ENCODE measurements at places on chromosomes 4 and X.

DNA sequence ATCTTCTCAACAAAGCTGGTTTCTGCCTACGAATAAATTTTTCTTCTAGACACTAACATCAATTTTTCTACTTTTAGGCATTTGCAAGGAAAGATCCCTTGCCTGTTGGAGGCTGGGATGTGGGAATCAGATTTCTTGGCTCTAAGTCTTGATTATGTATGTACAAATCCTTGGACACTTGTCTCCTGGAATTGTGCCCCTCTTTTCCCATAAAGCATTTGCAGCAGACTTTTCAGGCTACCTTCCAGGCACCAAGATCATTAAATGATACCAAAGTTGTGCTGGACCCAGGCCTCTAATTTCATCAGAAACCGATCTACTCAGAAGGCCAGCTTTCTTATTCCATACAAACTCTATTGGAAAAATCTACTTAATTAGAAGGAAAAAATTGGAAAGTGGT is 339.5 kb upstream of the DIPK2B start:
- DNase-seq: no peak

- no peak for DNase-seq
These were observed 302.9 kb downstream of the ARHGAP10 start for GRCh38 chr4:148034813-148035212.

DNA sequence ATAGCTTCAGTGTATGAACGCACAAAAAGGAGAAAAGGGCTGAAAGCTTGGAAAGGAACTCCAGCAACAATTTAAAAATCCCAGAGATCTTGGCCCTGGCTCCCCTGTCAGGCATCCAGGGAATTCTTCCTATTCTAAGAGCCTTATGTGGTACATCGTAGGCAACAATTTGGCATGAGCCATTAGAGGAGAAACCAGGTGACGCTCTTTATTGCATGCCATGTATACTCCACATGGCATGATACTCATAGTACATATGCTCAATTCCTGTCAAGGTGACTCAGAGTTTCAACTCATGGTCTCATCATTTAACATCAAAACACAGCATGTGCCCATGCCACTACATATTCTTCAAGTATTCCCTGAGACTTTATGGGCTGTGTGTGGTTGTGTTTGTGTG is 191.3 kb downstream of the OR13H1 start:
- no peak for DNase-seq

DNA sequence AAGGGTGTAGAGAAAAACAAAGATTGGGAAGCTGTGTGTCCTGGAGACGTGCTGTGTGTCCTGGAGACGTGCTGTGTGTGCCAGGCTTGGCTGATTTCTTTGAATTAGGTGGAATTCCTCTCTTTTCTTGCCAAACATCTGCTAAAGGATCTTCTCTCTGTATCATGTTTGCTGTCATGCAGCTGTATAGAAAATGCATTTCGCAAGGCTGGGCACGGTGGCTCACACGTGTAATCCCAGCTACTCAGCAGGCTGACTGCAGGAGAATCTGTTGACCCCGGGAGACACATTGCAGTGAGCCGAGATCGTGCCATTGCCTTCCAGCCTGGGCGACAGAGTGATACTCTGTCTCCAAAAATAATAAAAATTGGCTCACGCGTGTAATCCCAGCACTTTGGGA is 187.0 kb downstream of the CRLF2 start:
- DNase-seq: no peak

- no peak for DNase-seq
These were observed 21.5 kb downstream of the RTL5 start for GRCh38 chrX:72110051-72110875.

- peak; percentile 79 for DNase-seq
These were observed 38.8 kb downstream of the KDR start for GRCh38 chr4:55086578-55086977.

- DNase-seq: no peak
These were observed 931.0 kb downstream of the STIM2 start for GRCh38 chr4:27791640-27792039.

DNA sequence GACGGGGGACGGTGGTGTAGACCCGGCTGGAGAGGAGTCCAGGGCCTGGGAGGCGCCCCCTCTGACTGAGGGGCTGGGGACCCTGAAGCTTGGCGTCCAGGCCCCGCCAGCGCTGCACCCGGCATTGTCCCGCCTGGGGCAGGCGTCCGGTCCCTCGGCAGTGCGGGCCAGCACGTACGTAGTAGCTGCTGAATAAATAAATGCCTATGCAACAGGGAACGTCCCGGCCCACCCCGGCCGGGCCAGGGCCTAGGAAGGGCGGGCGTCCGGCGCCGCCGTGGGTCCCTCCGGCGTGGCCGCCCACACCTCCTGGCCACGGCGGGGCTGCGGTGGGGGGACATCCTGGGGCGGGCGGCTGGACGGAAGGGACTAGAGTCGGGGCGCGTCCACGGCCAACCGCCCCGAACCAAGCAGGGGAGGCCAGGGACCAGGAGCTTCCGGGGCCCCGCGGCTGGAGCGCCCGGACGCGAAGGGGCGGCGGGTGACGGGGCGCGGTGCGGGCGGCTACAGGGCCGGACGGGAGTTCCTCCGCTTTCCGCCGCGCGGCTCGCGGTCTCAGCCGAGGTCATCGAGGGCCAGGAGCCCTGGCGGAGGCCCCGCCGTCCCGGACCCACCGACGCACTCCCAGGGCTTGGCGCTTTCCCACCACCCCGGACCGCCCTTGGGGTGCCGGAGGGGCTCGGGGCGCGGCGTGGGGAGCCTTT is 886 bp upstream of the WWC2 start:
- no peak for DNase-seq

GRCh38 chr4:143347484-143348111 is 10.9 kb downstream of the GAB1 start:
- DNase-seq: no peak

DNA sequence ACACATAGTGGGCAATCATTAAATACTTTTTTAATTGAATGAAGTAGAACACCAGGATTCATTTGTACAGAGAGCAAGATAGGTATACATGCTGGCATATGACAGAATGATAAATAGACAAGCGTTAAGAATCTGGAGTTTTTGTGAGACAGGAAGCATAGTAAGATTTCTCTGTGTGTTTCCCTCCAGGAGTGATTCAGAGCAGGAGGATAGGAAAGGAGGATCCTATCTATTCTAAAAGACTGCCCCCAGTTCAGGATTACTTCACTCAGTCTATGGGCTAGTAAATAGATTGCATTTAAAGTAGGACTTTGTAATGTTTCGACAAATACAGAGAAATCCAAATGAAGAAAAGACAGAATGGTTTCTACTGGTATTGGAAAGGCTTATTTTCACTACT is 423.7 kb downstream of the PDGFC start:
- DNase-seq: no peak

DNA sequence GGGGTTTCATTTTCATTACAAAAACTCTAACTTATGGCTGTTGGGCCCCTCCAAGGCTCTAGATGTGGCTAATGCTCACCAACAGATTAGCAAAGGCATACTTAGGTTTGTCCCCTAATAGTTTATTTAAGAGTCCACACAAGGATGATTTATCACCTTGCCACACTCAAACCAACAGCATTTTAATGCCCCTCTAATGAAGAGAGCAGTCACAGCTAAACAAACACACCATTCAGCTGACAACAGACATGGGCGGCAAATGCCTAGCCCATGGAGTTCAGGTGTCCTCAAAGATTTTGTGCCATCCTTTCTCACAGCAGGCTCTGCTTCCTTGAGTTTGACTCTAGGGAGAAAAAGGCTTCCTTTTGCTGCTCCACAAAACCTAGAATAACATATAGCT is 61.8 kb upstream of the CITED1 start:
- DNase-seq: no peak
